ENCODE measurements at places on chromosomes 12 and 14.

- no peak for DNase-seq
Measured at GRCh38 chr12:51994959-51995358, 11.8 kb upstream of the TAMALIN start.

DNA sequence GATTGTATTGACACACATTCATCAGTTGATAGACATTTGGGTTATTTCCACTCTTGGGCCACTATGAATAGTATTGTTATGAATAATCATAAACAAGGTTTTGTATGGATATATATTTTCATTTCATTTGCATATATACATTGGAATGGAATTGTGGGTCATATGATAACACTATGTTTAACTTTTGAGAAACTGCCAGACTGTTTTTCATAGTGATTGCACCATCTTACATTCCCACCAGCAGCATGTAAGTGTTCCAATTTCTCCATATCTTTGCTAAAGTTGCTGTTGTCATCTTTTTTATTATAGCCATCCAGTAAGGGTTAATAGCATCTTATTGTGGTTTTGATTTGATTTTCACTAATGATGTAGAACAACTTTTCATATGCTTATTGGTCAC lies 198.5 kb upstream of the PPFIA2 start:
- DNase-seq = no peak

- DNase-seq = no peak
Measured at GRCh38 chr14:84252706-84253105, 1277.2 kb upstream of the FLRT2 start.

GRCh38 chr14:81105961-81106360 lies 114.8 kb downstream of the GTF2A1 start:
- DNase-seq = no peak

DNA sequence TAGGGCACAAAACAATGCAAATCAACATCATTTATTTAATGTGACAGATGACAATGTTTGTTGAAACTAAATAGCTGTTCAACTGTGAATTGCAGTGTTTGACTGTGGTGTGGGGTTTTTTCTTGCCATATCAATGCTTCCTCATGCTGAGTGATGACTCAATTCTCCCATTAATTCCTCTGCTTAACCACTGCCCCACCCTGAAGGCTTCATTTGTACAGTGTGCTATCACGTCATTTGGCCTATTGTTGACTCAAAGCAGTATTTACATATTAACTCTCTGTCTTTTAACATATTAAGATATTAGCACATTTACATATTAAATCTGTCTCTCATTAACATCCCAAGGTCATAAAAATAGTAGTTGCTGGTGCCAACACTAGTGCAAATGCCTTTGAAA lies 164.8 kb upstream of the NRXN3 start:
- DNase-seq = no peak

DNA sequence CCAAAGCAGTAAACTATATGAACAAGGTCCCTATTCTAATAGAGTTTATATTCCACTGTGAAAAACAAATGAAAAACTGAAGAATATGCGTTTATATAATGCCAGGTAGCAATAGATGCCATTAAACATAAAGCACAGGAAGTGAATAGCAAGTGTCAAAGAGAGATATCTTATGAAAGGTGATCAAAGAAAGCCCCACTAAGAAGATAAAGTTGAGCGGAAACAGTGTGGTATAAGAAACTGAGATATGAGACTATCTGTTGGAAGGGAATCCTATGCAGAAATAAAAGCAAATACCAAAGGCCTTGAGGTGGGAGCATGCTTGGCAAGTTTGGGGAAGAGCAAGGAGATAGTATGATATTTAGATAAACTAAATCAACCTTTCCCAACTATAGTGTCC lies 123.1 kb upstream of the FAR2 start:
- no peak for DNase-seq

GRCh38 chr12:40310211-40310610 lies 85.4 kb downstream of the LRRK2 start:
- DNase-seq = no peak

- no peak for DNase-seq
Measured at GRCh38 chr12:4825011-4825858, 84.5 kb upstream of the KCNA1 start.

DNA sequence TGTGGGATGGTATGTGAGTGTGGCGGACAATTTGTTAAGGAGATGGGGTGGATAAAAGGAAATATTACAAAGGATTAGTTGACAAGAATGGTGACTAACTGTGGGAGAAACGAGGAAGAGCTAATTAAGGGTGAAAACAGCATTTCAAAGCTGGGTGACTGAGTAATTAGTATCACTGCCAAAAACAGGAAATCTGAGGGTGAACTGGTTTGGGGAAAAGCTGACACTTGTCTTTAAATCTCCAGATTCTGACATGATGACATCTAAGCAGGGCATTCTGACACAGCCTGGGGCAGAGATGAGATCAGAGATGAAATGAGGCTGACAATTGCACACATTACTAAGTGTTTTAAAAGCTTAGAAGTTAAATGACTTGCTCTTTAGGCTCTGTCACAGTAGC lies 42.4 kb upstream of the CCDC175 start:
- no peak for DNase-seq

- no peak for DNase-seq
Measured at GRCh38 chr14:74510959-74511409, 17.4 kb downstream of the ISCA2 start.

- DNase-seq = no peak
Measured at GRCh38 chr12:62335796-62336195, 75.6 kb downstream of the USP15 start.

GRCh38 chr12:91636721-91637120 lies 454.1 kb upstream of the DCN start:
- no peak for DNase-seq

GRCh38 chr12:76830436-76830835 lies 48.4 kb downstream of the CSRP2 start:
- DNase-seq = no peak

GRCh38 chr14:44741431-44741830 lies 220.3 kb downstream of the KLHL28 start:
- no peak for DNase-seq

DNA sequence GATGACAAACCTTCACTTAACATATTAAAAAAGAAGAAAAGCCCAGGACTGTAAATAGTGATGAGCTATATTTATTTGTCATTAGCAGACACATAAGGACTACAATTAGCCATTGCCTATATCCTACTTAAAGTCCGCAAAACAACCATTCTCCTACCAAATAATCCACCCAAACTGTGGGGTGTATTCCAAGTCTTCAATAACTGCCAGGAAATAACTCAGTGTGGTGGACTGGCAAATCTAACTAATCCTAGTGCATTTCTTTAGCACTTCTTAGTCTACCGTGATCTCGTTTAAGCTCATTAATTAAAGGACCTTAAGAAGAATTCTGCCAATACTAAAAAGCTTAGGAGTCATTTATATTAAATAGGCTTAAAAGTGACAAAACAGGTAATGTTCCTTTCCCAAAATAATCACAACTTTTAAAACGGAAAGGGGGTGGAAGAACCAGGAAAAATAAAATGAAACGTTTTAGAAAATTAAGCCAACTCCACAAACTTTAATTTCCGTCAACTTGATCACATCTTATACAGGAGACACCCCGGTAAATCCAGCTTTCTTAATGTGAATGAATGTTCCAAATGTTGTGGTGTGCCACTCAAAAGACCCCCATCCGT lies 1.8 kb downstream of the NOVA1 start:
- no peak for DNase-seq

DNA sequence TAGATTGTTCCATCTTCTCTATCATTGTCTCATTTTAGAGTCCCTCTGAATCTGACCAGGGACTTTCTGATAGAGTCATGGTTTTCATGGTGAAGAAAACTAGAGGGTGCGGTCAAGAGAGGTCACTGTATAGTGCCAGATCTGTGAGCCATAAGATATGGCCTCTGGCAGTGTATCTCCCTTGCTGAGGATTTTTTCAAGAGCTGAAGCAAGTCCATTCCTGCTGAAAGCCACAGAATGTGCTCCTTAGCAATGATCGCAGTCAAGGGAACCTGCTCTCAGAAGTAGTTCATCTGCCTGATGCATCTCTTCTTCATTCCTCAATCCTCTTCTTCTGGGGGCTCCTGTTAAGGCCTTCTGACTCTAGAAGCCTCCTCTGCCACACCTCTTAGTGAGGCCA lies 405.2 kb downstream of the EGLN3 start:
- DNase-seq = no peak
